ENCODE measurements at places on chromosomes 7 and 10.

- no peak for DNase-seq
These were observed 27.8 kb upstream of the APBB1IP start for GRCh38 chr10:26410356-26410755.

- DNase-seq = no peak
These were observed 15.1 kb downstream of the ANTXRL start for GRCh38 chr10:46301721-46302479.

GRCh38 chr10:49081547-49082275 is 33.6 kb downstream of the VSTM4 start:
- DNase-seq = no peak

- DNase-seq = peak; percentile 39
These were observed 41.2 kb upstream of the VCL start for GRCh38 chr10:73956476-73957359.

- no peak for DNase-seq
These were observed 32.6 kb upstream of the CBLL1 start for GRCh38 chr7:107711301-107711700.

DNA sequence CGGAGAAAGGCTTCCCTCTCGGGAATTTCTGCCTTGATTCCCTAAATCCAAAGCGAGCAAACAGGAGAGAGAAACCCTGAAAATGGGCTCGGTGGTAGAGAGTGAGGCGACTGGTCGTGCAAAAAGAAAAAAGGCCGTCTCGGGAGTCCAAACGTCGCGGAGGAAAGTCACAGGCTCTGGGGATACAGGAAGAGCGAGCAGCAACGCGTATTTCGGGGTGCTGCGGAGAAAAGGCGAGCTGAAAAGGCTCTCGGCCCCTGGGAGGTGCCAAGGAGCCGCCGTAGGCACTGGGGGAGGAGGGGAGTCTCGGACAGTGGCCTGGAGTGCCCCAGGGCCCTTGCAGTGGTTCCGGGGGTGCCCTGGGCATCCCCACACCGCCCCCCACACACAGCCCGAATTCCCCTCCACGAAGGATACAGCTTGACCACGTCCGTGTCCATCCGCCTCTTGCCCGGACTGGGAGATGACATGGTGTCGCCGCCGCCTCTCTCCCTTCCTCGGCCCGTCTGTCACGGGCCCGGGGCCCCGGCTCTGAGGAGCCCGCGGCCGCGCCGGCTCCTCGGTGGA is 591 bp downstream of the UBE2H start:
- DNase-seq = no peak

DNA sequence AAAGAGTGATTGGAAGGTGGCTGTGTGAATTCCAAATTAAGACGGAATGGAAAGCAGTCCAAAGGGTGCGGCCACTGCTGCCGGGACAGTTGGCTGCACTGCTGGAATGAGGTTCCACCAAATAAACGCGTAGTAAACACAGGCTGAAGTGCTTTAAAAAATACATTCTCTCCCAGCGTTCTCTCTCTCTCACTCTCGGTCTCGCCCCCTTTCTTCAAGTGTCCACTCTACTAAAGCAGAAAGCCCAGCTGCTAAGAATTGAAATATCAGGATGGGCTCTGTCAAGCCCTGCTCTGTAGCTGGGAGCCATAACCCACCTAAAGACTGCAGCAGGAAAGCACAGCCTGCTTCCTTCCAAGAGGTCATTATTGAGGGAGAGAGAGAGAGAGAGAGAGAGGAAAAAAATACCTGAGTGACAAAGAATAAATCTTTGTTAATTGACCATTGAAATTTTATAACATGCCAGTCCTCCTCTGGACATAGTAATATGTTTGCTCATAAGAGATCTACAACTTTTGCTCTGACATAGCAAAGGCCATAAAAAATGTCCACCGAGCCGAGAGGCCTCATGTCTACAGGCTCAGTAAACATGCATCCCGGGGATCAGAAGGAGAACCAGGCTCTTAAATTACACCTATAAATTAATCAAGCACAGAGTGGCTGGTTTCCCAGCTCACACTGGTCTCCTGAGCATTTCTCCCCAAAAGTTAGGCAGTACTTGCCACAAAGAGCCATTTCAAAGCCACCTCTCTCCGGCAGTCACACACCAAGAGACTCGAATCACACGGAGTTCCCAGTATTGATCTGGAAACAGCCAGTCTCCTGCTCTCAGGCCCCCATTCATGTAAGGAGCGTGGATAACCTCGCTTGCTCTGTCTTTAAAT is 72.8 kb downstream of the FGFR2 start:
- no peak for DNase-seq

- no peak for DNase-seq
These were observed 256.3 kb upstream of the CSTF2T start for GRCh38 chr10:51955696-51956095.

DNA sequence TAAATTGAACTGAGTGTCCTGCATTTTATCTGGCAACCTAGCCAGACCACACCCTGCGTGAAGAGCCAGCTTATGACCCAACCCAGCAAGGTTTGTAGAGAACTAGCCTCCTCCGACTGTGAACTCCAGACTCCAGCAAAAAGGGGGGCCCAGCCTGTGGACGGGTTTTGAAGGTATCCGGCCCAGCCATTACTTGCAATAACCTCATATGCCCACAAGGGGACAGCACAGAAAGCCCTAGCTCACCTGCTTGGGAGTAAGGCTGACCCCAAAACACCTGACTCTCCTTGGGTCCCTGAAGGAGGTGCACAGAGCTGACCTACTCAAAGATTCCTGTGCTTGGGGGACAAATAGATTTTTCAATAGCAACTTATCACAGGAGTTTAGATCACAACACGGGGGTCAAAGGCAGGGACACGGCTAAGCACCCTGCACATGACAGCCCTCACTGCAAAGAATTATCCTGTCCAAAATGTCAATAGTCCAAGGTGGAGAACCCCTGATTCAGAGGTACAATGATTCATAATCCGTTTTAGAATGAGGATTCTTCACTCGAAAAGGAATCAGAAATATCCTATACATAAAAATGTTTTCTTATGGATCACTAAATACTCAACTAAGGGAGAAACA is 4.6 kb downstream of the TRPV6 start:
- DNase-seq = no peak

GRCh38 chr7:26612742-26613141 is 251.6 kb downstream of the SKAP2 start:
- DNase-seq = no peak

DNA sequence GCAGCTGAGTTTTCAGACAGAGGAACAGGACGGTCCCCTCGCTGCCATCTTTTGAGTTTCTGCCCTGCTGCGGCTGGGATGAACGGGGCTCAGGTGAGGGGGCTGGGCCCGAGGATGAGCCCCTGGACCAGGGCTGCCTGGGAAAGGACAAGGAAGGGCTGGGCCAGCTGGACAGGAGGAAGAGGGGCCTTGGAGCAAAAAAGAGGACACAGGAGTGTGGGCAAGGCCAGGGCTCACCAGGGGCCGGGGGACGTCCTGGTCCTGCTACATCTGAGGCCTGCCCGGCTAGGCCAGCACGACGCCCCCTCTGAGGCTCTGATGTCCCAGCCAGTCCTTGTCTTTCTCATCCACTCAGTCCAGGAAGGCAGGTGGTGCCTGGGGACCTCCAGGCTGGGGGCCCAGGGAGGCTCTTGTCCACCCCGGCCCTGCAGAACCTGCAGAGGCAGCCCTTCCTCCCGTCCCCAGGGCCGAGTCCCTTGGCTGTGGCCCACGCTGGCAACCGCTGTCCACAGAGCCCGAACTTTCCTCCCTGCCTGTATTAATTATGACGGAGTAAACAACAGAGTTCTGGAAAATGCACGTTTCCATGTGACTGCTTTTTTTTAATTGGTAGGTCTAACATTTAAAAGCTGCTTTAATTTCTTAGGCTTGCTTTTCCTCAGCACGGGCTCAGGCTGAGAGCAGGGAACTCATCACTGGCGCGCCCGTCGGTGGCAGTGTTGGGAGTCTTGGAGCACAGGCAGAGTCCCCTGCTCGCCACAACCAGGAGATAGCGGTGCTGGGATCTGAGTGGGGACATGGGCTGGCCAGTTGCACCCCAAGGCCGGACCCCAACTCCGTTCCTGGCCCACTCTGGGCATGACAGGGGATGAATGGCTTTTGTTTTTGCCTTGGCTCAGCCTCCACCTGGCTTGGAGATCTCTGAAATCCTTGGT is 187.7 kb downstream of the ELFN1 start:
- no peak for DNase-seq

- DNase-seq = no peak
These were observed 3.6 kb upstream of the IFIT1 start for GRCh38 chr10:89388806-89389205.

DNA sequence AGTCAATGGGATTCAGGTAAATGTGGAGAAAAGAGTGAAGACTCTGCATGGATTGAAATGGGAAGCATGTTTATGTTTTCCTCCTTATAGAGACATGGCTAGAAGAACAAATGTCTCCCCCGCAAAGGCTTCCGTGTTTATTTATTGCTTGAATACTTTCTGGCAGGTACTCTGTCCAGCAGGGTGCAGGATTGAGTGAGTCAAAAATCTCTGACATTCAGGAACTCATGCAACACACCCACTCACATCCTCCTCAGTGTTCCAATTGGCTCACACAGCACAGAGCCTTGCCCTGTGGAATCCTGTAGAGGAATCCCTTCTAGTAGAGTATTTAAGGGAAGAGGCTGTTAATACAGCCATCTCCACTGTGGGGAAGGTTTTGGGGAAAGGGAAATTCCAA is 290.3 kb upstream of the VWC2 start:
- DNase-seq = no peak

GRCh38 chr7:46775776-46776175 is 806.1 kb downstream of the TNS3 start:
- DNase-seq = no peak

GRCh38 chr10:3780771-3781467 is 4.1 kb downstream of the KLF6 start:
- peak; percentile 27 for DNase-seq

GRCh38 chr7:150415161-150416153 is 35.0 kb upstream of the GIMAP8 start:
- DNase-seq = no peak

DNA sequence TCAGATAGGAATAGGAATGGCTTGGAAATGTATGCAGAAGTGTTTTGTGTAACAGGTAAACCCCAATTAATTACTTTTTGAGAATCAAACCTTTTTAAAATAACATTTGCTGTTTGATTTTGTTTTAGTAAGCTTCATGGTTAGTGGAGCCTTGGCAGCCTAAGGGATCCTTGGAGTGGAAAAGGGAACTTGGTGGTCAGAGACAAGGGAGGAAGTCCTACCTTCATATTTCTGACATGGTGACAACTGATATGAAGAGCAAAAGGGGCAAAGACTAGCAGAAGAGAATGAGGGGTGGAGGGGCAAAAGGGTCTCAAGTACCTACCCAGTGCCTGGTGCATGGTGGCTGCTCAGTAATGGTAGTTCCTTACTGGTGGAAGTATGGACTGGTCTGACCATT is 32.3 kb downstream of the AHCYL2 start:
- DNase-seq = no peak

DNA sequence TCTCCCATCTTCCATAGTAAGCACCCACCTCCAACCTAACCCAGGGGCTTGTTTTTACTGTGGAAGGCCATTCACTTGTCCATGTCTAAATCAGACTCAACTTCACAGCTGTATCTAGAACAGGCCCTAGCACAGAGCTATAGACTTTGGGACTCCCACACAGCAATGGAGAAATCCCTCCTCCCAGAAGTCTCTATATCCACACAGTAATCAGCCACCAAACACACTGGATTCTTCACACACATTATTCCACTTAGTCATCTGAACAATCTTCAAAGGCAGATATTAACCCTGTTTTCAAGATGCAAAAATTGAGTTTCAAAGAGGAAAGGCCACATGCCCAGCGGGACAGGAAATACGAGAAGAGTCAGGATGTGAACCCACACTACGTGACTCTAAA is 81.8 kb downstream of the MALSU1 start:
- DNase-seq = no peak

DNA sequence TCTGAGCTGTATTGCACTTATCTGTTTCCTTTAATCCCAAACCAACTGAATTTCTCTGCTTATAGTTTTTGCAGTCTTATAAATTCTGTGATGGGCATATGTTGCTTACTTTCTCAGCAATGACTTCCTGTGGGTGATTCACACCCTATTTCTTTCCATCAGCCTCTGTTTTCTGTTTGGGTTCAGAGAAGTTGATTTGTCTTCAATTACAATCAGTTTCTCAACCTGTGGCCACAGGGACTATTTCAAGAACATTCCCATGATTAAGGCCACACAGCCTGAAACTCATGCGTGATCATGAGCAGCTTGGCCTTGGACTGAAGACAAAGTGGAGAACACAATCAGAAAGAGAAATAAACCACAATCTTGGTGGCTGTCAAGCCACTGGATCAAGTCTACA is 1174.6 kb upstream of the C7orf33 start:
- DNase-seq = no peak

DNA sequence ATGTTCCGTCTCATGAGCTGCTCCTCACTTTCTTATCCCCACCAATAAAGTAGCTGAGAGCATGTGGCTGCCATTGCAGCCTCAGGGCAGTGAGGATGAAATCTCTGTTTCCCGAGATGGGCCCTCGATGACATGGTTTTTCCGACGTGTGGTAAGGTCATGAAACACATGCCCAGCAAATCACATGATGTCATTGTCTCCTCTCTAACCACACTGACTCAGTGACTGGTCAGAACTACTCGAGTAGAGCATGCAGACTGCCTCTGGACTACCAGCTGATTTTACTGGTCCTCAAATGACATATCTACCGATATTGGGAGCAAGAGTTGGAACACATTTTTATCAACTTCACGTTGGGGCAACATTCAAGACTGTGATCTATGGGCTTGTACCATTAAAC is 786.1 kb downstream of the CNTNAP2 start:
- no peak for DNase-seq
